Naive B cell (primary cell): ENCODE measurements at places on chromosomes 11 and 22.

- no peak for DNase-seq
Observed at GRCh38 chr11:91825777-91826176, 398.8 kb upstream of the FAT3 start.

DNA sequence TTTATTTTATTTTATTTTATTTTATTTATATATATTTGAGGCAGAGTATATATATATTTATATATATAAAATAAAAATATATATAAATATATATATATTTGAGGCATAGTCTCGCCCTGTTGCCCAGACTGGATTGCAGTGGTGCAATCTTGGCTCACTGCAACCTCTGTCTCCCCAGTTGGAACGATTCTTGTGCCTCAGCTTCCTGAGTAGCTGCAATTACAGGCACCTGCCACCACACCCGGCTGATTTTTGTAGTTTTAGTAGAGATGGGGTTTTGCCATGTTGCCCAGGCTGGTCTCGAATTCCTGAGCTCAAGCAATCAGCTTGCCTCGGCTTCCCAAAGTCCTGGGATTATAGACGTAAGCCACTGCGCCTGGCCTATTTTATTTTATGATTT is 31.4 kb downstream of the ACO2 start:
- DNase-seq = no peak

GRCh38 chr11:107592231-107592590 is 1.3 kb downstream of the ELMOD1 start:
- no peak for DNase-seq

DNA sequence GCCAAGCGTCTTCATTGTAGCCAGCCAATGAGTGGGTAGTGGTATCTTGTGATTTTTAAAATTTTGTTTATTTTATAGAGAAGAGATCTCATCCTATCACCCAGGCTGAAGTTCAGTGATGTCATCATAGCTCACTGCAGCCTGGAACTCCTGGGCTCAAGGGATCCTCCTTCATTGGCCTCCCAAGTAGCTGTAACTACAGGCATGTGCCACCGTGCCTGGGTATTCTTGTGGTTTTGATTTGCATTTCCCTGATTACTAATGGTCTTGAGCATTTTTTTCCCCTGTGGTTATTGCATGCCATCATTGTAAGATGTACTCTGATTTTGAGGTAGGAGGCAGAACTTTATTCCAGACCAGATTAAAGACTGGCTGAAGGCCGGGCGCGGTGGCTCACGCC is 2.4 kb upstream of the DENND6B start:
- DNase-seq = no peak

- DNase-seq = no peak
Observed at GRCh38 chr11:57735619-57736298, 5.5 kb upstream of the SELENOH start.

GRCh38 chr11:130122141-130122575 is 37.4 kb upstream of the ST14 start:
- peak; percentile 50 for DNase-seq

- no peak for DNase-seq
Observed at GRCh38 chr11:6862961-6863360, at the start of gene OR10A2. OR10A2 (plus strand) TSS chr11:6863057; CDS start chr11:6869755, 6,698 bp downstream.

GRCh38 chr11:40425168-40425567 is 1034.3 kb downstream of the LRRC4C start:
- DNase-seq = no peak

- DNase-seq = no peak
Observed at GRCh38 chr22:34592123-34592740, 473.7 kb upstream of the ISX start.

- DNase-seq = no peak
Observed at GRCh38 chr11:34065505-34066203, 14.1 kb downstream of the CAPRIN1 start.

GRCh38 chr11:109808569-109808968 is 284.6 kb upstream of the ZC3H12C start:
- DNase-seq = no peak
